ENCODE measurements at places on chromosomes 12 and 14. TPM values are rescaled to one million over a fixed set of nuclear protein-coding genes. Genes with fewer than 3 reads are reported as not detected.

The PROX2 gene
- total RNA-seq: not detected

- DNase-seq: no peak
These were observed 87.8 kb downstream of the RIMBP2 start for GRCh38 chr12:130628304-130628703.

DNA sequence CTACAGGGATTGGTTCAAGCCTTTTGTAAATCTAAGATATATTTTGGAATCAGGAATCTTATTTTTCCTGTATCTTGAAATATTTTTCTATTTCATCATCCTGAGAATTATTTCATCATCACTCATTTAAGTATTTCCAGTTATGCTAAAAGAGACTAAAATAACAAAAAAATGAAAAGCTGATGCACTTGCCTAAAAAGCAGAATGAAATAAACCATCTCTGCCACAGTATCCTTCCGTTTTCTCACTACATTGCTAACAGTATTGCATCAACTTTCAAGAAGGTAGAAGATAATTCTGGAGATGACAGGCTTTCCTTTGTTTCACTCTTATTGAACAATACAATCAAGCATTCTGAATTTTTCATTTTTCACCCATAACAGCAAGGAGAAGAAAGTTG, 31.1 kb upstream of the EIF5 start:
- DNase-seq: no peak

- no peak for DNase-seq
These were observed 343.4 kb upstream of the PRICKLE1 start for GRCh38 chr12:42932936-42933335.

DNA sequence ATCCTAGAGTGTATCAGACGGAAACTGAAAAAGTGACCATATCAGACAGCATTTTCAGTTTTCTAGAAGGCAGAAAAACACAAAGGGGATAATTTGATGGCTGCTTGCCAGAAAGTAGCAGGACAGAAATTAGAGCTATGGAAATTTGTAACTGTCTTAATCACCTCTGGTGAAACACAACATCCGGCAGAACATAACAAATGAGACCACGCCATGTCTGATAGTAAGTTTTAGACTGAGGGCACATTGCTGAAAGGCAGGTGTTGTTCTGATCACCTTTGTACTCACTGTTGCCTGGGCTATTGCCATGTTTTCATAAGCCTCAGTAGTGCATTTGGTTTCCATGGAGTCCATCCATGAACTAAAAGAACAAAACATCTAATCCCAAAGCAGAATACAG, 290.3 kb downstream of the PAWR start:
- DNase-seq: no peak

The RCOR1 gene
- 12.8 TPM for total RNA-seq

The AQP2 gene
- total RNA-seq: not detected

The ACOT4 gene
- total RNA-seq: 0.20 TPM

The PPP1R36 gene
- 7.6 TPM for total RNA-seq

DNA sequence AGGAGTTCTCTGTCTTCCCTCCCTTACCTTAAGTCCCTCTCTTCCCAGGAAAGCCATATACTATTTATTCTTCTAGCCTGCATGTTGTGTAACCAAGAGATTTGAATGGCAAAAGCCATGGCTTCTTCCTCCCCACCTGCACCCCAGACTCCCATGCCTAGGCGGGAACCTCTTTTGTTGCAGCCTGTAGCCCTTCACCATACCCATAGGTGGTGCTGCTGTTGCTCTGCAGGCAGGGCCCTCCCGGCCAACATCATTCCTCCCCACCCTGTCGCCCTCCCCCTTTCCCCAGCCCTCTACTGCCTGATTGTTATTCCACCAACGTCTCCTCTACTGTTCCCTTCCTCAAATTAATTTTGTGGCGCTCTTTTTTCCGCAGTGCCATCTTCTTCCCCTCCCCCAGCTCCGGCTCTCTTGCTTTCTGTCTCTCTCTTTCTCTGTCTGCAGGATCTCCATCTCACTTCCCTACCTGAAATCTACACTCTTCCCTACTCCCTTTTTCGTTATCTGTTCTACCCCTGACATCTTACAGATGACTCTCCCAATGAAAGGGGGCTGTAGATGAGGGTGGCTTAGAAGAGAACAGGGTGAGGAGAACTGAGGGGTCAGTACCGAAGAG, 13.8 kb downstream of the NGDN start:
- no peak for DNase-seq

DNA sequence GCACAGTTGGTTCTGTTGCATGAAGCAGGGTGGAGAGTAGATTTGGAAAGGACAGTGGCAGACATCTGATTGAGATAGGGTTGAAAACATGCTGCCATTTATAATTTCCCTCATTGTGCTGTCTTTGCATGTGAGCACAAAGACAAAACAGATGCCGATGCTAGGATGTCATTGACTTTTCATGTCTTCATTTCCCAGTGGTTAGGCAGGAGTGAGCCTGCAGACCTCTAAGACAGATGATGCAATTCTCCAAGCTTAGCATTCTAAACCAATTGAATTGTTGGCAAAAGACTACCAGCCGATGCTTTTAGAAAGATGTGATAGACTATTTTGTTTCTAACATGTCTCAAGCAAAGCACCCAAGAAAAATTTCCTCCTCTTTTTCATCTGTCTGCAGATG, 37.1 kb upstream of the PELI2 start:
- DNase-seq: no peak

DNA sequence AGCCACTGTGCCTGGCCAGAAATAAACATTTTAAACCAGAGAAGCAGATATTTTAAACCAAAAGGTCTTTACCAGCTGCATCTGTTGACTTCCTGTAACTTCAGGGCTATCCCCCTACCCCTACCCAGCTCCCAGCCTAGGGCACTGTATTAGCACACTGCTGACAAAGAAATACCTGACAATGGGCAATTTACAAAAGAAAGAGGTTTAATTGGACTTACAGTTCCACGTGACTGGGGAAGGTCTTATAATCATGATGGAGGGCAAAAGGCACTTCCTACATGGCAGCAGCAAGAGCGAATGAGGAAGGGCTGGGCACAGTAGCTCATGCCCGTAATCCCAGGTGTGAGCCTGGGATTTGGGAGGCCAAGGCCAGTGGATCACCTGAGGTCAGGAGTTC, 26.0 kb downstream of the GEMIN2 start:
- no peak for DNase-seq

The RALGAPA1 gene
- total RNA-seq: 113 TPM

- DNase-seq: no peak
These were observed 16.7 kb upstream of the ZDHHC22 start for GRCh38 chr14:77158175-77158881.

DNA sequence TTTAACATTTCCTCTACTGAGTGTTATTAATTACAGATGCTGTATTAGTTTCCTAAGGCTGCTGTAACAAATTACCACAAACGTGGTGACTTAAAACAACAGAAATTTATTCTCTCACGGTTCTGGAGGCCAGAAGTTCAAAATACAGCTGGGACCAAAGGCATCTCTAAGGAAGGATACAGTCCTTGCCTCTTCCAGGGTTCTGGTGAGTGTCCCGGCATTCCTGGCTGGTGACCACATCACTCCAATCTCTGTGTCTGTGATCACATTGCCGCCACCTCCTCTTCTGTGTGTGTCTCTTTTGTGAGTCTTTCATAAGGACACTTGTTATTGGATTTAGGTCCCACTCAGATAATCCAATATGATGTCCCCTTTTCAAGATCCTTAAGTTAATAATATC, 85.1 kb upstream of the CCDC198 start:
- DNase-seq: no peak

The SP7 gene
- total RNA-seq: 0.21 TPM

GRCh38 chr12:2212971-2213869, 160.4 kb downstream of the CACNA1C start:
- DNase-seq: no peak

The OR6C65 gene
- total RNA-seq: not detected

GRCh38 chr12:93094988-93095737, 166.1 kb upstream of the EEA1 start:
- DNase-seq: no peak

- no peak for DNase-seq
These were observed 79.2 kb downstream of the HECTD4 start for GRCh38 chr12:112303004-112303403.

DNA sequence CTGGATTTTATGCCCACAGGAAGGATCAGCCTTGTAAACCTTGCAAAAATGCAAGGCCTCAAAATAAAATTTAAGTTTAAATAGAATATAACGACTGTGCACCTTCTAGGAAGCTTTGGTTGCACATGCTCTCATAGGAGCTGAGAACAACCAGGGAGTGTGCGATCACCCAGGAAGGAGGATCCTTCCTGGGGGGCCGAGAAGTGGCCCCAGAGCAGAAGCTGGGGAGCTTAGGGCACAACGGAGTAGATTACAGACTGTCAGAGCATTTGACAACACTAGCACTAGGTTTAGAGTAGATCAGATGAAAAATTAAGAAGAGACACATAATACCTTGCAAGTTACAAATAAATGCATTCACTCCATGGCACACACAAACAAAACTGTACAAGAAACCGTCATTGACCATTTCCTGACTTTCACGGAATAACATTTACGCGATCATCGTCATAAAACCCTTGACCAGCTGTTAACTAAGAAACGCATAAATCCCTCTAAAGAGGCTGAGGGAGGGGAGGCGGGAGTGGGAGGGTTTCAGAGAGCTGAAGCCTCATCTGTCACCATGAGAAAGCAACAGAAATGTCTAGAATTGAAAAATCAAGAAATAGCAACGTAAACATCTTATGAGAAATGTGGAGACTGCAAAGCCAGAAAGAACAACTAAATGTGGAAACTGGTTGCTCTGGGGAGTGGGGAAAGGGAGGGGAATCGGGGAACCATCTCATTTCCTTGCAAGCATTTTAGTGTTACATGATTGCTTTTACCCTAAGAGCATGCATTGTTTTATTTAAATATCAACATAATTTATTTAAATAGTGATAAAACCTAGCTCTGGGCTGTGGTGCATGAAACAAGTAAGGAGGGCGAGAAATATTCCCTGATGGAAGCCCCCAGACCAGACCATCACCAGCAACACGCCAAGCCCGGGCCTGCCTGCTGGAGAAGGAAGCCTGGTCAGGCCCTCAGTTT, 13.1 kb upstream of the CCDC85C start:
- no peak for DNase-seq

DNA sequence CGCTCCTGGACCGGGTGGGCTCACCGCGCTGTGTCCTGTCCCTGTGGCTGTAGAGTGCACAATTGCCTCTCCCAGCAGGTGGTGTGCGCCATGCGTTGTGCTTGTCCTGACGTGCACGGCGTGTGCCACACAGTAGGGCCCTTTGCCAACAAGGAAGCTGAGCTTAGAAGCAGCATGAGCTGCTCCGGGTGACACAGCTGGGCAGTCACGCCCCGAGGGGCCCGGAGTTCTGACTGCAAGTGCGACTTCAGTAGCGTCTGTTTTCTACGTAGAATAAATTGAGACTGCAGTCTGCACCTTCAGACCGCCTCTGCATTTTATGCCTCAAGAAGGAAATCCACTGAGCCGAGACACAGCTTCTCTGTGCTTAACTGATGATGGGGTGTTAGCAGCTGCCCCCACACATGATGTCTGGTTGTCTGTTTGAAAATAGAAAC, 81.6 kb downstream of the ADGRD1 start:
- DNase-seq: no peak

The TMCC3 gene
- 15.1 TPM for total RNA-seq

The PPFIA2 gene
- total RNA-seq: 5.5 TPM

The GNB3 gene
- total RNA-seq: 0.84 TPM

The RASSF9 gene
- total RNA-seq: 2.4 TPM

- no peak for DNase-seq
These were observed 3.3 kb downstream of the GMPR2 start for GRCh38 chr14:24235804-24236688.

DNA sequence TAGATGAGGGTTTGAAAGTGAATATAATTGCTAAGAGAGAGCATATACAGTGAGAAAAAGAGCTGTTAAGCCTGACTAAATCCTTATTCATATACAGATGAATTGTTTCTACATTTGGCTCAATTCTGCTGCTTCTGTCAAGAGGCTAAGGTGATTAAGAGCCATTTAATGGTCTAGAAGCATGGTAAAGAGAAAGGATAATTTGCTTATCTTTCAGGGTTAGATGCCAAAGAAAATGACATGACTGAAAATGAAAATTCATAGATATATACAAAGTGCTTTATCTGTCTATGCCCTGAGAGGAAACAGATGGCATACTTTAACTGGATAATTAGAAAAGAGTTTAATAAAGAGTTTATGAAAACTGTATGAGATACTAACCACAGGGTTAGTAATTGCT, 834.9 kb downstream of the SLC6A15 start:
- no peak for DNase-seq

- peak; percentile 43 for DNase-seq
These were observed 27.7 kb downstream of the CLMN start for GRCh38 chr14:95291859-95292542.

The MYF5 gene
- not detected for total RNA-seq

The MYH6 gene
- total RNA-seq: not detected

GRCh38 chr12:128637642-128638606, 185.8 kb downstream of the SLC15A4 start:
- DNase-seq: no peak

GRCh38 chr14:90666571-90666970, 149.7 kb downstream of the TTC7B start:
- no peak for DNase-seq

DNA sequence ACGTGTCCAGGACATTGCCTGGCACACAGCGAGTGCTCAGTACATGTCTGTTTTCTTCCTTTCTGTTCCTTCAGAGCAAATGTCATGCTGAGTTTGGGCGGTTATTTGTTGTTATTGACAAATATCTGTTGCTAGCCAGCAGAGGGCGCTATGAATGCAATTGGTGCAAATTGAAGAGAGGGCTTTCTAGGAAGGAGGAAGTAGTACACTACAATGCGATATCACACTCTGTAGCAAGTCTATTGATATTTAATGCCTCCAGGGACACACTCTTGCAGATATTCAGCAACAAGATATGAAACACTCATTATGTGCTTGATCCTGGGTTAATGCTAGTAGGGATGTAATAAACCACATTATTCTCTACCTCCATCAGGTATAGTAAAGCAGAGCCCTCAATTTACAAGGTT, 267.3 kb upstream of the SRRM4 start:
- DNase-seq: no peak

- no peak for DNase-seq
These were observed 4.8 kb downstream of the MED6 start for GRCh38 chr14:70595443-70596185.

DNA sequence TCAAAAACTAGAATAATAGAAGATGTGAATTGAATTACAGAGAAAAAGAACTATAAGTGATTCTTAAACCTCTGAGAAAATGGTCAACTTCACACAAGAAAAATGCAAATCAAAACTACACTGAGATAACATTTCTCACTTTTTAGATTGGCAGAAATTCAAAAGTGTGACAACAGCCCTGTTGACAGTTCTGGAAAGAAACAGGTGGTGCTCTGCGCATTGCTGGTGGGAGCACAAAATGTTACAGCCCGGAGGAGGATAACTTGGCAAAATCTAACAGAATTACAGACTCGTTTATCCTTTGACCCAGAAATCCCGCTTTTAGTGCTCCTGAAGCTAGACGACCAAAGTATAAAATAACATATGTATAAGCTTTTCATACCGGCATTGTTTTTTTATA, 222.5 kb upstream of the CNTN1 start:
- no peak for DNase-seq

DNA sequence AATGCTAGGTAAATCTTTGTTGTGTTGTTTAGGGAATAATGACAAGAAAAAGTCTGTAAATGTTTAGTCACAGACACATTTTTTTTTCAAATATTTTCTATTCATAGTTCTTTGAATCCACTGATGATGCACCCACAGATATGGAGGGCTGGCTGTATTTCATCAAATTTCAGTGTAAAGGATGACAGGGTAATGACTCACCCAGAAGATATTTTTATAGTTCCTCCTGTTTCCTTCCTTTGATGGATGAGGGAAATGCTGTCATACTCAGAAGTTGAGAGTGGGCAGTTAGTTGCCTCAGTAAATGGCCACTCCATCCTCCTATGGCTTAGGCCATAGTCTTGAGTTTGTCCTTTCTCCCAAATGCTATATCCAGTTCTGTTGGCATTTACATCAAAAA, 76.9 kb upstream of the REP15 start:
- DNase-seq: no peak
